ENCODE measurements at places on chromosomes 5 and 9.

DNA sequence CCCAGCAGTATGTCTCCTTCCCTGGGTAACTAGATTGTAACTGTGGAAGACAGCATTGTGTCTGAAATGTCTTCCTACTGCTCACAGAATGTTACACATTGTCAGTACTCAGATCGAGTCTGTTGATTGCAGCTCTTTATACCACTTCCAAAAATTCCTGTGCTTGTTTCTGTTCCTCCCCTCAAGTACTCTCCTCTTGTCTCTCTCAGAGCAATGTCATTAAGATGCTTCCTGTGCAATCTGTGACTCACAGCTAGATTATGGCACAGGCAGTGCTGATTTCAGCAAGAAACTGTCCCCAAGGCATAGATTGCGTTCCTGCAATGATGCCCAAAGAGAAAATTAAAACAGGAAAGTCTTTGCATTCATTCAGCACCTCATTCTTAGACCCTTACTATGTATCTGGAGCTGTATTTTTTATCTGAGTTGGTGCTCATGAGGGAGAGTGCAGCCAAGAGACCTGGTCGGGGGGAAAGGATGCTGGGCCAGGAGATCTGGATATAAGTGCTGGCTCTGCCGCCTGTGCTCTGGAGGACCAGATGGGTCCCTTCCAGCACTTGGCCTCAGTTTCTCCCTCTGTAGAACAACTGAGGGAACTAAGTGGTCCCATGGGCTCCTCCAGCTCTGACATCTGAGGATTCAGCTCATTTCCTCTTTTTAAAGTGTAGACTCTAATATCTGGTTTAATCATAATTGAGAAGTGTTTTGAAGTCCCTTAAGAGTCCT is 40.8 kb upstream of the GNPDA1 start:
- no peak for DNase-seq

GRCh38 chr9:76962732-76963131 is 56.7 kb upstream of the FOXB2 start:
- no peak for DNase-seq

DNA sequence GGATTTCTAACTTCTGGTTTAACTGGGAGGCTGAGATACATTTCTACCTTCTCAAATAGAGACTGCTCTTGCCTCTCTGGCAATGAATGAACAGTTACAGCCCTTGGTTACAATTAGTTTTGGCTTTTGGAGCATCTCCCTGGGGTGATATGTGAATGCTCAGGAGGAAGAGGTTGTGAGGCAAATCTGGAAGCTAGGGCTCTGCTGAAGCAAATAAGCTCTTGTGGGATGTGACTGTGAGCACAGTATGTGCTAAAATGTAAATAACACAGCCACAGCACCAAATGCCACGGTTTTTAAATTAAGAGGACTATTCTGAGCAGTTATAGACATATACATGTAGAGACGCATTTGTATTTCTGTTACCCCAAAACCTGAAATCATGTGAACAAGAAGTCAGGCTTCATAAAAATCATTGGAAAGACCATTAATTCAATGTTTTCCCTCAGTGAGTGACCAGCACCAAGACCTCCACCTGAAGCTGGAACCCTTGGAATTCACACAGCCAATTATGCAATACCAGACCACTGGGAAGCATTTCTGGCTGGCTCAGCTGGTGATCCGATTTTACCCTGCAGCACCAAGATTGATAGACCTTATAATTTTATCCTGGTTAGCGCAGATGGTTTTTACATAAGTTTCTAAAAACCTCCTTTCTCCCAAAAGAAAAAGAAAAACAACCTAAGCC is 3.0 kb upstream of the SLC44A1 start:
- no peak for DNase-seq

- no peak for DNase-seq
These were observed 864.6 kb upstream of the ACO1 start for GRCh38 chr9:31519826-31520225.

- no peak for DNase-seq
These were observed 87.1 kb upstream of the FCN2 start for GRCh38 chr9:134793288-134794188.

- no peak for DNase-seq
These were observed 294.1 kb downstream of the ARHGAP26 start for GRCh38 chr5:143064218-143064641.

- DNase-seq = no peak
These were observed 266.4 kb downstream of the ZNF608 start for GRCh38 chr5:124480022-124480421.

- no peak for DNase-seq
These were observed 256.4 kb upstream of the TARS1 start for GRCh38 chr5:33184367-33184766.

DNA sequence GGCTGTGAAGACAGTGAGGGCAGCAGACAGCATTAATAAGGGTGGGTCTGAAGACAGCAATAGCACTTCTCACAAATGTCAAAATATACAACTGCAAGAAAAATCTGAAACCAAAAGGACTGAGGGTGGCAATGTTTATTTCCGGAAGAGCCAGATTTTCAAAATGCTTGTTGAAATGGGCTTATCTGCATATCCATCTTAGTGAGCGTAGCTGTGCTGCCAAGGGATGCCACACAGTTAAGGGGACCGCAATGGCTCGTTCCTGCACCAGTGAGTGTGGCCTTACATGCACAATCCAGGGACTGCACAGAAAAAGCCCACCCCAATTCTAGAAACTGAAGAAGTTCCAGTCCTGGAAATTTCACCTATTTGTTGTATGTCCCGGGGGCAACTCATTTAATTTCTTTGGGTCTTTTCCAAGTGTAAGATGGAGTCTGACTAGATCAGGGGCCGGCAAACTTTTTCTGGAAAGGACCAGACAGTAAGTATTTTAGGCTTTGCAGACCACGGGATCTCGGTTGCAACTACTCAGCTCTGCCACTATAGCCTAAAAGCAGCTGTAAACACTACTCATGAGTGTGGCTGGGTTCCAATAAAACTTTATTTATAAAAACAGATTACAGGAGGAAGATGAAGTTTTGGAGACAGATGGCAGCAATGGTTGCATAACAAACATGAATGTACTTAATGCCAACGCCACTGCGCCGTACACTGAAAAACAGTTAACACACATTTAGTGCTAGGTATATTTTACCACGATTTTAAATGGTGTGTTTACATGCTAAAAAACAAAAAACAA is 154.1 kb downstream of the MYO10 start:
- DNase-seq = no peak

- no peak for DNase-seq
These were observed 77.7 kb downstream of the PTCD2 start for GRCh38 chr5:72397836-72398235.

DNA sequence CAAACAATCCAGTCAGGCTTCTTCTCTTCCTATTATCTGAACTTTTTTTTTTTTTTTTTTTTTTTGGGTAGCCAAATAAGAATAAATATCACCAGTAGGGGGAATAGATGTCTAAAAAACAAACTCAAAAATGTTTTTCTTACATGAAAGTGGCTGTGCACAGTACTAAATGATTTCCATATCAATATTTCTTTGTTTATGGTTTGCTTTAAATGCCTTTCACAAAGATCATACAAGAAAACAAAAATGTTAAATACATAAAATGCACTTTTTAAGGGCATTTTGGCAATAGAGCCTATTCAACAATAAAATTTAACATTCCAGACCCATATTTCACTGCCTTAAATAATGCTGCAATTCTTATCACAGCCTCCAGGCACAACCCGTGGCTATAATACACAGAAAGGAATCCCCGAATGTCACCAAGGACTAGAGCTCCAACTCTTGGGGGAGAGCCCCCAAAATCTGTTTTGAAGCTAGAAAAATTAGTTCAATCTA is 91.1 kb upstream of the TBCA start:
- no peak for DNase-seq

GRCh38 chr5:40674661-40675235 is 5.0 kb upstream of the PTGER4 start:
- no peak for DNase-seq

DNA sequence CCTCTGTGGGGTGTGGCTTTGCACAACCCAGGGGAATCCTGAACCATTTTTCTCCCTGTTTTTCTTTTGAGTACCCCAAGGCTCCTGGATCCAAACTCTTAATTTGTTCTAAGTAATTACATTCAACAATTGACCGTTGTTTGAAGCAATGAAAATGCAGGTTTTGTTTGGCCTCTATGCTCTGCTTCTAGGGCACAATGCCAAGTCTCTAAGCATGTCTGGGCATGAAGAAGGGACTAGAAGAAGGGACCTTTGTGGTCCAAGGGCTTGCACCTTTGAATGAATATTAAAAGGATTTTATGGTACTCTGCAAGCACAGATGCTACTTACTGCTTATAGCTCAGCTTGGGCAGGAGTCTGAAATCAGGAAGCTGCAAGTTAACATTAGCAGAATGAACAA is 6.6 kb upstream of the ENC1 start:
- DNase-seq = no peak

DNA sequence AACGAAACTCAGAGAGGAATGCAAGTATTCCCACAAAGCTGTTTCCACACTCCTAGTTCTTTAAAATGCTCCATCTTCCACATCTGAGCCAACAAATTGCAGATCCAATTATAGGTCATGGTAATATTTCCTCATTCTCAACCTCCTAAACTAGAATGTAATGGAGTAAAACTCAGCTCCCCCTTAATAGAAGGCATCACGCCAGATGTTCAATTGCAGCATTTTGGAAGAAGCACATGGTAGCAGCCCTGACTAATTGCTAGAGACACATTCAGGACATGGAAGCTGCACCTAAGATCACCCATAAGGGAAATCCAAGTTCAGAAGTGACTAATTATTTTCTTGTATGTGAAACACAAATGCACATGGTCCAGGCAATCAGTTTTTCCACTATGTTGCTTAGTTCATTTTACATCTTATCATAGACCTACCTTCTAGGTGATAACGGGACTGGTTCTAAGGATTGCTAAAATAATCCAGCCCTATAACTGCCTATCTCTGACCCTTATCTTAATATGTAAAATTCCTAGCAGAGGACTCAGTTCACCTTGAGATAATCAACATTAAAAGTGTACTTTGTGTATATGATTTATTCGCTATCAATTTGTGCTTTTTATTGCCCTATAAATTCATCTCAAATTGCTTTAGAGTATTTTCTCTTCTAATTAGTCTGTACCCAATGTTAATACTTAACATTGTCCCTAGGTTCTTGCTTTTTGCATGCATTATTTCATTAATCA is 75.1 kb downstream of the GABRB2 start:
- no peak for DNase-seq

GRCh38 chr9:38126730-38127129 is 57.7 kb upstream of the SHB start:
- no peak for DNase-seq

- DNase-seq = no peak
These were observed 804 bp upstream of the IL17B start for GRCh38 chr5:149379818-149380374.

GRCh38 chr9:90102292-90102901 is 497.6 kb downstream of the GADD45G start:
- peak; percentile 77 for DNase-seq
